Renal cortical epithelial cell (primary cell): ENCODE measurements at places on chromosomes 7 and 10.

DNA sequence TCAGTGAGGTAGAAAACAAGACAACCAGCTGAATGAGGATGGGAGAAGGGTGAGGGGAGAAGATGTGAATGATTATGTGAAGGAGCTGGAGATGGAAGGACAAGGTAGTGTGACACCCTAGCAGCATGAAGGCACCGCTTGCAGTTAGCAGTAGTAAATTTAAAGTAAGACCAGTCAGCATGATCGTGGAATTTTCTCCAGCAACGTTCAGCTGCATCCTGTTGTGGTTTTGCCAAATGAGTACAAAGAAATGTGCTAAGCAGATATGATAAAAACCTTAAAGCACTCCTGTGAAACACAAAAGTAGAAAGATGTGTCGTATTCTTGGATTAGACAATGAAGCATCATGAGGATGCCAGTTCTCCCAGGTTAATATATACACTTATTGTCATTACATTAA, 34.1 kb upstream of the IFRD1 start:
- no peak for DNase-seq

GRCh38 chr7:41205600-41205999, 497.3 kb downstream of the INHBA start:
- DNase-seq = no peak

GRCh38 chr7:75879771-75880184, 944 bp downstream of the RHBDD2 start:
- DNase-seq = no peak

- no peak for DNase-seq
Observed at GRCh38 chr10:131274133-131274880, 37.2 kb downstream of the TCERG1L start.

DNA sequence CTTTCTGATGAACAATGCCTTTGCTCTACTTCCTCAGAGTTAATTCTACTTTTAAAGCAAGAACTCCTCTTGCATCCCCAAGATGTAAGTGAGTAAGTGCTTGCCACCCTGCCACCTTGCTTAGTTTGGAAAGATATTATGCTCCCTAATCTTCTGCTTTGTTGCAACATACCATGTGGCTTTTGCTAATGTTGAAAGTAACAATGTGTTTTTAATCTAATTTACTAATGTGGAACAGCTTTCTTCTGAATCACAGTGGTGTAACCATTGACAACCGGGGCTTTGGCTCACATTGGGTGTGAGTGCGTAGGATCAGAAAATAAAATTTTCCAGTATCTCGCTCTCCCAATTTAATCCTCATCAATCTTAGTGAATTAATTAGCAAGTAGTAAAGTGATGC, 254.1 kb upstream of the PTER start:
- peak; percentile 61 for DNase-seq

DNA sequence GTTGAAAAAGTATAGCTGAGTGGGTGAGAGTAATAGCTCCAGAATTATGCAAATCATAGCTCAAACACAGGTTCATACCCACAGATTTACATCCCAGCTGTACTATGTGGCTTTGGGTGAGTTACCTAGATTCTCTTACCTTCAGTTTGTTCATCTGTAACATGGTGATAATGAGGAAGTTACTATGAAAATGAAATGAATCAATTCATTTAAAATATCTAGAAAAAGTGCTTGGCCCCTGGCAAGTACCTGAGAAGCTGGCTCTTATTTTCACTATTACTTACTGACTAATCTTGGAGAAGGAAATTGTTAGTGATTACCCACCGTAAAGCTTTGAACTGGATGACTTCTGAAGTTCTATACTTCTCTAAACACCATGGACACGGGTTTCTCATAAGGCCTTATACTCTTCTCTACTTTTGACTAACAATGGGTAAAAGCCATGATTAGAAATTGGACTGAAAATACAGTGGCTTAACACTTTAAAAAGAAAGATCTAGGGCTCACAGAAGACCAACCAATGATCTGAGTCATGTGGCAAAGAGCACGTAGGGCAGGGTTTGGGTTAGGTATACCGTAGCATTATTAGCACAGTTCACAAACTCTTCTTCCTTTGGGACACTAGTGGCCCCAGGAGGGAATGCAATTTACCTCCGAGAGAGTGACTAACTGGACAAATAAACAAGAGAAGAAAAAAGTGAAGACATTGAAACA, 149.2 kb downstream of the PLPP4 start:
- DNase-seq = peak; percentile 24

- no peak for DNase-seq
Observed at GRCh38 chr10:132803416-132804210, 17.7 kb upstream of the NKX6-2 start.

DNA sequence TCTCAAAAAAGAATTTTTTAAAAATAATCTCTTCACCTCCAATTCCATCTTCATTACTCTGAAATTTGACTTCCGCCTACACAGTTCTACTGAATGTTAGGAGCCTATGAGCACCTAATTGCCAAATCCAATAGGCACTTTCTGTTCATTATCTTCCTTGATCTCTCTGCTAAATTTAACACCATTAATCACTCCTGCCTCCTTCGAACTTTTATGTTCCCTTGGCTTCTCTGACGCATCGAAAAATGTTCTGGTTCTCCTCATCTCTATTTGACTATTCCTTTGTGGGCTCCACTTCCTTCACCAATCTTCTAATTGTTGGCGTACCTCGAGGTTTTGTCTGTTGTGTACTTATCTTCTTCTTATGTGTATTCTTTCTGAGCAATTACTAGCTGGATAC, 87.3 kb downstream of the MTPN start:
- DNase-seq = no peak

DNA sequence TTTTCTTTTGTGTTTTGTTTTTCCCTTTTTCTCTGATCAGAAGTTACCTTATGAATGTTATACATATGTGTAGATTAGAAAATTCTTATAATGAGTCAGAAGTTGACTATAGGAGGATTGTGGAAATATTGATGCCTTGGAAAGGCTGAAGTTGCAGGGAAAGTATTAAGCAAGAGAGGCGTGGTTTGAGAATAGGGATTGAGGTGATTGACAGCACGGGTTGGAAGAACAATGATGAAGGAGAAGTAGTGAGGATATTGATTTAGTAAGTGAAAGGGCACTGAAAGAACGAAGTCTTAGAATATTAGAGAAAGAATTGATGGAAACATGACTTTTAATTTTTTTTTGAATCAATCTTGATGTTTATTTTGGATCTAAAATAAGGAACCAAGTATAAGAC, 176.0 kb downstream of the EXOC4 start:
- DNase-seq = no peak

DNA sequence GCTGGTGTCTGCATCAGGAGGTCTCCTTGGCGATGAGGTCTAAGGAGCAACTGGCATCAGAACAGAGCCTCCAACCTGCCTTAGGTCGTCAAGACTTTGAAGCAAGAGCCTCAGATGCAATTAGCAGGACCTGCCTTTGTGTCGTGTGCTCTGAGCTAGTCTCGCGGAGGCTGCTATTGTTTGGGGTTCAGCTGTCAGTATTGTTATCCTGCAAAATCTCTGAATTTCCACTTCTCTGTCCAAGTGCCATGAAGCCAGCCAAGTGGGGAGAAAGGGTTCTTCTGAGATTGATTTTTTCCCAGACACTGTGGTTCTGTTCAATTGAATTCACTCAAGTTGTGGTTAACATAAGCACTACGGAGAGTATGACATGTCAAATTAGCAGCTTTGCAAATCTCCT, 78.7 kb downstream of the ADARB2 start:
- DNase-seq = no peak

DNA sequence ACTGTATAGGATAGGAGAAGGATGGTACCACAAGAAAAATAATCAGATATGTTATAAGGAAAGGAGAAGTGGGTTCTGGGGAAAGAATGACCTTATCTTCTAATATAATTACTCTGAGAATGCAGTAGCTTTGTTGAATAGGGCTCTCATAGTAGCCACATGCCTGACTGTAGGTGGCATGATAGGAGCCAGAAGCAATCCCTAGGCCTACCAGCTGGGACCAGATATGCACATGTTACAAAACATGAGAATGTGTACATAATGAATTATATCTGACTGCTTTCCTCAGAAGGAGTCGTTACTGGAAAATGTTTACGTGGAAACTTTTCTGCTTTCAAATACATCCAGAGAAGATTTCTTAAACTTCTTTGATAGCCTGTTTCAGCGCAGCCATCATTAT, 53.2 kb upstream of the FAM3C start:
- peak; percentile 26 for DNase-seq

DNA sequence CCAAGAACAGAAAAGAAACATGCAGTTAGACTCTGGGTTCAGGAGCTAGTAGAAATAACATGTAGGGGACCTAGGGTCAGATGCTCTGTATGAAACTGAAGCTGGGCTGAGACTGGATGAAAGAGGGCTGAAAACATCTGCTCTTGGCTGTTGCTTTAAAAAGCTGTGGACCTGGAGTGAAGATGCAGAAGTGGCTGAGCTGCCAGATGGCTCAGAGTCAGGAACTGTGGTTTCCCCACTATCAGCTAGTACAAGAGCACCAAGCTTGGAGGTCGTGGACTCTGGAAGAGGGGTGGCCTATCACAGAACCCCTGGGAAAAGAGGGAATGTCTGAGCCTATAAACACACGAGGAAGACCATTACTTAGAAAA, 5.9 kb downstream of the ADK start:
- DNase-seq = no peak

GRCh38 chr7:149791-150636, 42.4 kb upstream of the FAM20C start:
- no peak for DNase-seq

GRCh38 chr10:93026072-93026471, 34.5 kb upstream of the CYP26C1 start:
- peak; percentile 7 for DNase-seq

- DNase-seq = no peak
Observed at GRCh38 chr7:37921876-37922275, 1.4 kb downstream of the EPDR1 start.

GRCh38 chr7:1853986-1854865, 184.1 kb downstream of the ELFN1 start:
- DNase-seq = no peak

- no peak for DNase-seq
Observed at GRCh38 chr10:101310529-101311184, 43.3 kb upstream of the BTRC start.

GRCh38 chr10:108362296-108362695, 1197.8 kb upstream of the SORCS1 start:
- no peak for DNase-seq

GRCh38 chr7:155380221-155380861, 77.6 kb upstream of the EN2 start:
- DNase-seq = peak; percentile 49

DNA sequence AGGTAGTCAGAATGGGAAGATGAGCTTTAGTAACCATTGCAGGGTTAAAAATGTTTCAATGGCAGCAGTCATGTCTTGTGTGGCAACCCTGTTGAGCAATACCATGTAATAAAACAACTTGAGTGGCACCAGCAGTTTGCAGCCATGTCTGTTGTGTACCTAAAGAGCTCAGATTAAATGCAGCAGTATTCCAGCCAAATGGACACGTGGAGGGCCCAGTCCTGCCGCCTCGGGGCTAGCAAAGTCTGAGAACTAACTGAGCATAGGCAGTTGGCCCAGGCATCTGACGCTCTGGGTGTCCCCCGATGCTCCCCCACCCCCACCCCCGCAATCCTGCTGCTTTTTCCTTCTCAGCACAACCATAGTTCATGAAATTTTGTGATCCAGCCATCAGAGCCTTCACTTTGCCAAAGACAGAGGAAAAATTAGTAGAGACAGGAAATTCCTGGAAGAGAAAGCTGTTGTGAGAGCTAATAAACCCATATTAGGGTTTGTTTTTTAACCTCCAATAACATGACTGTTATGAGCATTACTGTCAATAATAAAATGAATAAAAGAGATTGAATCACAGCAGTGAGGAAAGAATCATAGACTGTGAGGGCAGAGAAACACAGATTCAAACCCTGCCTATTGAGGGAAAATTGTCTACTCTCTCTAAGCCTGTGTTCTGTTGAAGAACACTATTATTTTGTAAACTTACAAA, 220.6 kb upstream of the RHOBTB1 start:
- DNase-seq = peak; percentile 62

DNA sequence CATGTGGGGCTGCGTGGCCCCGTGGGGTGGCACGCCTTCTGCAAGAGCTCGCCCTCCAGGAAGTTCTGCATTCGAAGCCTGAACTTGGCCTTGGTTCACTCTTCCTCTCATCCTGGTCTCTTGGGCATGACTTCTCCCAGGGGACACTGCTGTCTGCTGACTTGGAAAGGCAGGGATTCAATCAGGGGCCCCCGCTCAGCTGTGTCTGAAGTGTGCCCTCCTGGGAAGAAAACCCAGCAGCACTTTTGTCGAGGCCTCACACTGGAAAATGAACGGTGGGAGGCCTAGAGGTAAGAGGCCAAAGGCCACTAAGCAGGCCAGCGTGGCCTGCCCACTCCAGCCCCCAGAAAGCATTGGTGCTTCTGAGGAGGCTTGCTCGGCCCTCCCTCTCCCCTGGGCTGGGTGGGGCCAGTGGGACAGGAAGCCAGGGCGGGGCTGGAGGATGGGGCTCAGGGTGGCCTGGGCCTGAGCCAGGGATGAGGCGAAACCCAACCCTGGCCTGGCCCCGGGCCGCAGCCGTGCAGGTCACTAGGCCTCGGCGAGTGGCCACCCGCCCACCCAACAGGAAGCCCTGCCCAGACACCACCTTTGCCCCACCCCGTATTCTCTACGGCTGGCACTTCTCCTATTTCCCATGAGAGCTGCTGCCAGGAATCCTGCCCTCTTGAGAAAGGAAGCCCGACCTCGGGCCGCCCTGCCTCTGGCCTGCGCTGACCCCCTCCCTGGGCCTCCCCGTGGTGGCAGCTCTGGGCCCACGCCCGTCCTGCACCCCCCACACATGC, 81.1 kb downstream of the ZMIZ1 start:
- DNase-seq = peak; percentile 74

DNA sequence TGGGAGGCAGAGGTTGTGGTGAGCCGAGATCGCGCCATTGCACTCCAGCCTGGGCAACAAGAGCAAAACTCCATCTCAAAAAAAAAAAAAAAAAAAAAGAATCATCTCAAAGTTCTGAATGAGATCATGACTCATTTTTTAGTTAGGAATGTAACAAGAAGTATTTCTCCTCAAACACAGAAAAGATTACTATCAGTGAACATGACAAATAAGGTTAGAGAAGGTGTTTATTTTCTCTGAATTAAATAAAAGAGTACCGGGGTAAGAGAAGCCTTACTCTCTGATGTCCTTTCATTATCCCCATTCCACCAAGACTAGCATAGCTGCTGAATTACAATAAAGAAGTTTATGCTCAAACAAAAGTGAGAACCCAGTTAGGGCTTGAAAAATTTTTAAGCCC, 50.1 kb downstream of the IPMK start:
- peak; percentile 43 for DNase-seq

DNA sequence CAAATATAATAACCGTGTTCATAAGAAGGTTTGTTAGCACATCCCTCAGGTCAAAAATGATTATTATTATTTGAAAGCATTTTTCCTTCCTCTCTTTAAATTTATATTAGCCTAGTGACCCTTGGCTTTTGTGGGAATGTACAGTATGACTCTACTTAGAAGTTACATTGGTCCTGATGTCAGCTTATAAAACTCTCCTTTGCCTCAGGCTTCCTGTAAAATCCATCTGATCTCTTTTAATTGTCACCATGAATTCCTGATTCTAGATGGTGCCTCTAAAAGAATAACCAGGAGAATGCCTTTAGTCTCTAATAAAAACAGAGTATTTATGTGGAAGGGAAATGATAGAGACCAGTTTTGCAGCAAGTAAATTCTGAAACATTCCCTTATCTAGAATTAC, 1134.4 kb downstream of the XPNPEP1 start:
- DNase-seq = no peak

- DNase-seq = no peak
Observed at GRCh38 chr7:9608560-9608959, 1175.2 kb downstream of the NXPH1 start.
